ENCODE measurements at places on chromosomes 11 and 22. TPM values are rescaled to one million over a fixed set of nuclear protein-coding genes. Genes with fewer than 3 reads are reported as not detected.

DNA sequence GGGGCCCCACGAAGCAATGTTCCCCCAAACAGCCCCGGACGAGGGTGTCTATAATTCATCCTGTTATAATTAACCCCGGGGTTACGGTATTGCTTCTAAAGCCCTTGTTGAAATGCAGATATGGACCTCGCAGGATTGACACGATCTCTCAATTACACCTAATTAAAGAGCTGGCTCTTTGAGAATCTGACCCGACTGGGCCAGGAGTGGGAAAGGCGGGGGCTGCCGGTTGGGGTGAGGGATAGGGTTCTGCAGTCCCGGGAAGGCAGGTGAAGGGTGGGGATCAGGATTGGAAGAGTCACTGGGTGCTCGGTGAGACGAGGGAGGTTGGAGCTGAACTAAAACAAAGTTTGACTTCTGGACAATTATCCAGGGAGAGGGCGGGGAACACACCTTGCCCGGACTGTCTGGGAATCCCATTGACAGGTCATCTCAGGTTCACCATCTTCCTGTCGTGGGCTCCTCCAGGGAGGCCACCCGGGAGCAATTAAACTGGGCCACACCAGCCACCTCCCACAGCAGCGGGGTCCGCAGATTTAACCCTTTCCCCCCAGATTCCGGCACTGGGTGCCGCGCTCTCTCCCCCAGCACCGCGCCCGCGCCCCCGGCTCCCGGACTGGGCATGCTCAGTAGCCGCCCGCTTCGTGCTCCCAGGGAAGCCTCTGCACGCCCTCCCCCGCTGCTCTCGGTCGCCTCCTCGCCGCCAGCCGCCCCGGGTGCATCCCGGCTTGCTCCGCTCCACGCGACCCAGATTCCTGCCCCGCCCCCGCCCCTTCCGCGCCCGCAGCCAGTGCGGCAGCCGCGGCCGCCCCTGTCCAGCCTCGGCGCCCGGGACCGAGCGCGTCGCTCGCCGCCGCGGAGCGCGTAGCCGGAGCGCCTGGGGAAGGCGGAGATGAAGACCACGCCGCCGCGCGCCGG lies at the start of gene ELMOD1:
TSS of gene ELMOD1 (plus strand) at position 688 of the 918 bp plus-strand sequence. CDS start 27,043 bp downstream, outside the sequence.
- no peak for DNase-seq

The APOL4 gene
- polyA plus RNA-seq, result 8.7 TPM

GRCh38 chr11:118061586-118062125 lies 15.2 kb upstream of the TMPRSS4 start:
- no peak for DNase-seq

The TMEM80 gene
- 45.2 TPM for polyA plus RNA-seq

DNA sequence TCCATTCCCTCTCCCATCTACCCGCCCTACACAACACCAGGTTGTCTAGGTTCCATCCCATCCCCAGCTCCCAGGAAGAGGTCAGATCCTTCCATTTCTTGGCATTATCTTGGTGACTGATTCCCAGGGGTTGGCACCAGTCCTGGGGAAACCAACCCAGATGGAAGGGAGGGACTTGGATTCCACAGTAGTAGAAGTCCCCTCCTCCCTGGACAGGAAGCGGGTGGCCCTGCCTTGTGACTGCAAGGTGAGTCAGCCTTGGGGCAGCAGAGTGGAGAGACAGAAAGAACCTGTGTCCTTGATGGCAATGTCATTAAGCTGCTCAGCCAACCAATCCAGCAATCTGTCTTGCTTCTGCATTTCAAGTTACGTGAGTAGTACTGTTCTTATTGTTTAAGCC lies 26.5 kb downstream of the SYT13 start:
- no peak for DNase-seq

- DNase-seq, result no peak
These were observed 189.0 kb upstream of the MPPED2 start for GRCh38 chr11:30775233-30775522.

The ESAM gene
- 87.0 TPM for polyA plus RNA-seq

Data from right renal pelvis (tissue), 4 donors.